Myocyte (in vitro differentiated cells): ENCODE measurements at places on chromosomes 4 and X.
A peak's percentile ranks its signal among the peaks of the same experiment; 100 is the strongest.

- no peak for DNase-seq
Observed at GRCh38 chr4:4470208-4470607, 71.6 kb downstream of the STX18 start.

DNA sequence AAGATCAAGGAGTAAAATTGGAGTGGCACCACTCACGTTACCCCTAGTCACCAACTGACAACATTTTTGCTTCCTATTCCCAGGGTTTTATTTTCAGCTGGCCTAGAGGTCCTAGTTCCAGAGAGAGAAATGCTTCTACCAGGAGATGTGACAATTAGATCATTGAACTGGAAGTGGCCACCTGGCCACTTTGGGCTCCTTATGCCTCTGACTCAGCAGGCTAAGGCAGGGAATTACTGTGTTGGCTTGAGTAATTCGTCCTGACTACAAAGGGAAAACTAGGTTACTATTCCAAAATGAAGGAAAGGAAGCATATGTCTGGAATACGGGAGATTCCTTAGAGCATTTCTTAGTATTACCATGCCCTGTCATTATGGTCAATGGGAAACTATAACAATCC, 831.6 kb upstream of the NDST4 start:
- no peak for DNase-seq

DNA sequence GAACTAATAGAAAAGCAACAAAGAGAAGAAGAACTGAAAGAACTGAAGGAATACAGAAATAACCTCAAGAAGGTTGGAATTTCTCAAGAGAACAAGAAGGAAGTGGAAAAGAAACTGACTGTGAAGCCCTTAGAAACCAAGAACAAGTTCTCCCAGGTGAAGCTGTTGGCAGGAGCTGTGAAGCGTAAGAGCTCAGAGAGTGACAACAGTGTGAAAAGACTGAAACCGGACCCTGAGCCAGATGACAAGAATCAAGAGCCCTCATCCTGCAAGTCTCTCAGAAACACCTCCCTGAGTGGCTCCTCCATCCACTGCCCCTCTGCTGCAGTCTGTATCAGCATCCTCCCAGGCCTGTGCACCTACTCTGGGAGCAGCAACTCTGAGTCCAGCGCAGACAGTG, 8.4 kb upstream of the FHDC1 start:
- no peak for DNase-seq

DNA sequence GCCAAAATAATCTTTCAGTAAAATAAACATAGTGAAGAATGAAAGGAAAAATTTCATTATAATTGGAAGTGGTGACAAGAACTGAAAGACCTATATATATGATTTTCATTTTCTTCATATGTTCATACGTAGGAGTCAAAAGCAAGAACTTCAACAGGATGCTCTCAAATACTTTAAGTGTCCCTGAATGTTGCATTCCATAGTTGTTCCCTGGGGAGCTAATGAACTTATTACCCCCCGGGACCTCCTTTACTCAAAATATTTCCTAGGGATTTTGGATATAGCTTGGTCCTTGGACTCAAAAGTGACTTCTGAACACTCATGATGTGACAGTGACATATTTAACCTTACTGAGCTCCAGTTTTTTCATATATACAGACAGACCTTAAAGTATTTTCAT, 44.9 kb upstream of the NDST4 start:
- DNase-seq: no peak

DNA sequence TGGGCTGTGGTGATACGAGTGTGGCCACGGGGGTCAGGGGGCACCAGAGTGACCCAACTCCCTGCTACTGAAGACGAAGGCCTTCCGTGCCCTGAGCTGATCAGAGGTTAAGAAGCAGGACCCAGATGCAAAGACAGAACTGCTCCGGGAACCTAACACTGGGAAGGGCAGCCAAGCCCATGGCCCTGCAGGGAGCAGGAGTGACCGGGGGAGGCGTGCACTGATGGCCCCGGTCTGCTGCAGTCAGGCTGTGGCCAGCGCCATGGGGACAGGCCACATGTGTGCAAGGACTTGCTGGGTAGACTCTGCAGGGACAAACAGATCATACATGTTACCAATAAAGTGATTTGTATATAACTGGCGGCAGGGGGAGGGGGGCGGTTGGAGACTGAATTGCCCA, 74.6 kb downstream of the ACOX3 start:
- DNase-seq: no peak

- peak; percentile 55 for DNase-seq
Observed at GRCh38 chr4:152408514-152409327, 127.2 kb downstream of the FBXW7 start.

DNA sequence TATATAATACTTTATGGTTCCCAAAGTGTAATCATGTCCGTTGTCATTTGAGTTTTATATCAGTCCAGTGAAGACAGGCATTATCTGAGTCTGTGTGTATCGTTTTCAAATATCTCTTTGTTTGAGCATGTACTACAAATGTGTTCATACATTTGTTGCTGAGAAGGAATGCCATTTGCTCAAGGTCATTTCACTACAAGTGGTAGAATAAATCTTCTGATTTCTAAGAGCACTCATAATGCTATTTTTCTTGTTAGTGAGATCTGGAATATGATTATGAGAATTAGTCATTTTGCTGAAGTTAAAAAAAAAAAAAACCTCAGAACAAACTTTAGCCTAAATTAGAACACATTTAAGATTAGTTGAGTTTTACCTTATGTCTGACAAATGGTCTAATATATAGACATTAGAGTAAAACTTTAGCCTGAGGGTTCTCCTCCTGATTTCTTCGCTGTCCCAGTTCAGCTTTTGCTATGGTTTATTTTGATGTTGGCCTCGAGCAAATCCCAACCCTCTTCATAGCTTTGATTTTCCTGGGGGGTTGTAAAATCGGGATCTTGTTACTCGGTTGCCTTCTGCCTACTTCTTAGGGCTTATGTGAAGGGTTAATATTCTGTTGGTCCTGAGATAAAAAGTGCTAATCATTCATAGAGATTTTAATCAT, 87.1 kb downstream of the TMEM131L start:
- DNase-seq: no peak
